Activated T-helper 2 cell treated with anti-CD3 and anti-CD28 coated beads, Interferon-gamma antibody, Interleukin-2, Interleukin-4, amounts not matched to agents 10 μg/mL and 5 μg/mL and 100 μg/mL, durations not matched to agents 14 hours and 24 hours and 36 hours (primary cell): ENCODE measurements at places on chromosomes 1 and 21.

- DNase-seq, result no peak
Observed at GRCh38 chr1:7712731-7713323, 58.3 kb upstream of the VAMP3 start.

GRCh38 chr1:225962440-225962975, 21.5 kb upstream of the LEFTY2 start:
- DNase-seq, result peak; percentile 41

DNA sequence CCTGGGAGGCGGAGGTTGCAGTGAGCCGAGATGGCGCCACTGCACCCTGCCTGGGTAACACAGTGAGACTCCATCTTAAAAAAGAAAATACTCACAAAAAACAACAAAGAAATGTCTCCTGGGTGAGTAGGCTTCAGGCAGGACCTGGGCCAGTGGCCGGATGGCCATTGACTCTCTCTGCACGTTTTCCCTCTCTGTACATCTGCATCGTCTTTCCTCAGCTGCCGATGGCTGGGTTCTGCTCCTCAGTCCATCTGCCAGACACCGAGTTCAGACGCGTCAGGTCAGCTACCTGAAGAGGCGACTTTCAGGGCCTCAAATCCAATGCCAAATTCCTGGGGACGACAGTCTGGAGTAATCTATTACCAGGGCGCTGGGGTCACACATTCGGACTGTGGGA, 199.3 kb downstream of the CAMTA1 start:
- no peak for DNase-seq

GRCh38 chr1:115537415-115537814, 104.4 kb upstream of the VANGL1 start:
- no peak for DNase-seq

GRCh38 chr21:42096566-42096965, 25.4 kb downstream of the UMODL1 start:
- DNase-seq, result no peak

- DNase-seq, result no peak
Observed at GRCh38 chr21:32389337-32390015, 3.3 kb downstream of the URB1 start.

- DNase-seq, result no peak
Observed at GRCh38 chr1:54493608-54494007, 54.4 kb upstream of the ACOT11 start.

DNA sequence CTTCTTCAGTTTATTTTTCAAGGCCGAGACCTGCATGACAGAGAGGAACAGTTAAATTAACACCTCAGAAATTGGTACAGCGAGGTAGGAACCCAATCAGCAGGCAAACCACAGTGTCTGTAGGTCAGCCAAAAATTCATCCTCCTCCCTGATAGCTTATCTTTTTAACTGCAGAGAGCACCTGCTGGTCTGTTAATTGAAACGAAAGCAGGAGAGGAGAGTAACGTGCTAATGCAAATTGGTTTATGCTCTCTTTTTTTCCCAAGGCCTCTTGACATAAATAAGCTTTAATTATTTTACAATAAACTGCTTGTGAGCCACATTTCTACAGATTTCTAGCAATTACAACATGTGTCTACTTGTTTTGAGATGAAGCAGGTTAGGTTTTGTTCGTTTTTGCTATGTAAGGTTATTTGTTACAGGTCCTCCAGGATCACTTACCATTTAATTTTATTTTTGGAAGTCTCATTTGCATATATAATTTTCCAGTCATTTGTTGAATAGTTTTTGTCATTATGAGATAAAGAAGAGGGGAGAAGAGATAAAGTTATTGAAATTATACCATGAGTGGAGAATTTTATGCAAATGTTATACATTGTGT, 179.9 kb downstream of the DENND1B start:
- DNase-seq, result no peak
